IPS-NIHi11 (cell line): ENCODE measurements at places on chromosomes 5 and 9.

DNA sequence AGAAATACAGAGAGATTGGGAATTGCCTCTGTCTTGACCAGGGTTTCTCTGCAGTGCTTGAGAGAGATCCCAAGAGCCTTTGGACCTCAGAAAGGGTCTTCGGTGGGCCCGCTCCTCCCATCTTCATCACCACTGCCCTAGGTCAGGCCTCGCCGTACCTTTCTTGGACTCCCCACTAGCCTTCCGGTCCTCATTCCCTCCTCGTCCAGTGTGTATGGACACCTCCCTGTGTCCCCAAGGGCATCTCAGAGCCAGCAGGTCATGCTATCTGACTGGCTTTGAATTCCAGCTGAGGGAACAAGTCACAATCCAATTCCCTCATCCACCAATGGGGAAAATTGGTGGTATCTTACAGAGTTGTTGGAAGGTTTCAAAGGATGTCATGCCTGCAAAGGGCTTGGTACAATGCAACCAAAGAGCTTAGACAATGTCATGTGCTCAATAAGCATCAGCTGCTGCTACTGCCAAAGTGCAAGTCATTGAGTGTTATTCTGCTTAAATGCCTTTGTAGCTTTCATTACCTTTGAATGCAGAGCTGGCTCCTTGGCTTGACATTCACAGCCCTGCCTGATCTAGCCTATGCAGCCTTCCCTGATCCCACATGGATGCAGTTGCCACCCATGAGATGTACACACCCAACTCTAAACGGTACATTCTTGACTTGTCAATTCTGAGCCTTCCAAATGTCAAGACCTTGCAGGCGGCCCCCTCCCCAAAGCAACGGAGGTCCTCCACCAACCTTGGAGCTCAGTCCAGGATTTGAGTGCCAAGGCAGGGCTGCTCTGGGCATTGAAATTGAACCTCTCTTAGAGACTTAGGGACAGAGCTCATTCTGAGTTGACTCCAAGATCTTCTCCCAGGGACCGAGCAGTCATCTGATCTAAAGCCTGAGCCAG lies 58.0 kb downstream of the HRH2 start:
- no peak for DNase-seq

GRCh38 chr5:31049936-31050704 lies 143.4 kb upstream of the CDH6 start:
- peak; percentile 22 for DNase-seq

GRCh38 chr5:113382731-113383130 lies 52.1 kb downstream of the TSSK1B start:
- no peak for DNase-seq

DNA sequence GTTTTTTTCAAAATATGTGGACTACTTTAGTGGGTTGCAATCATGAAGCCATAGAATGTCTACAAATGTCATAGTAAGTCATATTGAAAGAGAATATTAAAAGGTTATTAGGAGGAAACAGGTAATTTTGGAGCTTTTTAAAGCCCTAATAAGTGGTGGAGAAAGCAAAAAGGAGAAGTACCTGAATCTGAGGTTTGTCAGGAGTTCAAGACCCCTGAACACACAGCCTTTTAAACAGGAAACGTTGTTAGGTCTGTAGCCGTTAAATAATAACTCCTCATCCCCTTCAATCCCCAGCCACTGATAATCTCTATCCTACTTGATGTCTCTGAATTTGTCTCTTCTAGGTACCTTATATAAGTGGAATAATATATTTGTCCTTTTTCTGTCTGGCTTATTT lies 51.1 kb downstream of the SPEF2 start:
- no peak for DNase-seq

DNA sequence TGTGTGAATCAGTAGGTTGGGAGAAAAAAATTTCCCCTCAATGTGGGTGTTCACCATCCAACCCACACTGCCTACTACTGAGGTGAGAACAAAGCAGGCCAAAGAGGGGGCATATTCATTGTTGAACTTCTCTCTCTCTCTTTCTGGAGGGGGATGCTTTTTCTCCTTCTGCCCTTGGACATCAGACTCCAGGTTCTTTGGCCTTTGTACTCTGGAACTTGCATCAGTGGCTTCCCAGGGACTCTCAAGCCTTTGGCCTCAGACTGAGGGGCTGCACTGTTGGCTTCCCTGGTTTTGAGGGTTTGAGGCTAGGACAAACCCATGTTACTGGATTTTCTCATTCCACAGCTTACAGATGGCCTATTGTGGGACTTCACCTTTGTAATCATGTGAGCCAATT lies 417.2 kb downstream of the ELAVL2 start:
- no peak for DNase-seq

DNA sequence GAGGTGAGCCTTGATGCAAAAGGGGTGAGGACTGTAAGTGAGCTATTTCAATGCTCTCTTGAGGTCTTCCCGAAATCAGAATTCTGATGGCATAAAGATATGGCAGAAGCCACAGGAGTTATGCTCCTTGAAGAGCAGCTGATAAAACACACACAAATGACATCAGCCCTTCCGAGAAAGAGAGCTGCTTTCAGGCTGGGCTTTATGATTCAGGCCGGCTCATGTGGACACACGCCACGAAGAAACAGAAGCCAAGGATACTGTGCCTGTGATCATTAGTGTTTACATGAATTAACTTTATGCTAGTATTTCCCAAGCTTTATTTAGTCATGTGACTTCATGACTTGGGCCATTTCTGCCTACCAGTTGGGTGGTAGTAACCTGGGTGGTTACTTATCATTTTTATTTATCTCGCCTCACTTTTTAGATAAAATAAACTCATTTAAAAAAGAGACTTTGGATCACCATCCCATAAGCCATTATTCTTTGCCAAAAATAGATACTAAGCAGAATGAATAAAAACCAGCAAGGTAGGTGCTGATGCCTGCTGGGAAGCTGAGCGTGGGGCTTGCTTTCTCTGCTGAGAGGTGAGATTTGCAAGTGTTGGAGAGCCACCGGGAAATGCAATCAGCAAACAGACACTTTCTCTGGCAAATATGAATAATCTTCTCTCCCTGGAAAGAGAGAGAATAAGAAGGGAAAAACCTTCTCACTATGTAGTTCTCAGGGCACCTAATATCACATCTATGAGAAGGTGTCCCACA lies 73.0 kb upstream of the SLC25A51 start:
- DNase-seq = no peak

- no peak for DNase-seq
Measured at GRCh38 chr9:137396634-137397367, 26.2 kb downstream of the EXD3 start.

DNA sequence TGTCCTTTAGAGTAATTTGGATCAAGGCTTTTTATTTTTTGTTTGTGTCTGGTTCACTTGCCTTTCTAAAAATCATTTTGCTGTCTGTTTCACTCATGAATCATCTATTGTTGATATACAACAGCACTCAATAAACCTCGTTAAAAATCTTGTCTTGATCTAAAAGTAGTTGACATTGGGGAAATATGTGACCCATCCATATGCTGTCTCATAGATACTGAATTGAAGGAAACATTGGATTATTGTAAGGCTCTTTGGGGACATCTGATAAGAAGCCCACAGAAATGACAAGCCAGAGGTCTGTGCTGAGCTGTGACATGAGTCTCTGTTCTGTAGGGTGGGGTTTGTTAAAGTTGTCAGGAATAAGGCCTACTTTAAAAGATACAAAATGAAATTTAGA lies 208.0 kb downstream of the PDZD2 start:
- DNase-seq = no peak

GRCh38 chr9:22452415-22453010 lies 5.9 kb downstream of the DMRTA1 start:
- DNase-seq = no peak

DNA sequence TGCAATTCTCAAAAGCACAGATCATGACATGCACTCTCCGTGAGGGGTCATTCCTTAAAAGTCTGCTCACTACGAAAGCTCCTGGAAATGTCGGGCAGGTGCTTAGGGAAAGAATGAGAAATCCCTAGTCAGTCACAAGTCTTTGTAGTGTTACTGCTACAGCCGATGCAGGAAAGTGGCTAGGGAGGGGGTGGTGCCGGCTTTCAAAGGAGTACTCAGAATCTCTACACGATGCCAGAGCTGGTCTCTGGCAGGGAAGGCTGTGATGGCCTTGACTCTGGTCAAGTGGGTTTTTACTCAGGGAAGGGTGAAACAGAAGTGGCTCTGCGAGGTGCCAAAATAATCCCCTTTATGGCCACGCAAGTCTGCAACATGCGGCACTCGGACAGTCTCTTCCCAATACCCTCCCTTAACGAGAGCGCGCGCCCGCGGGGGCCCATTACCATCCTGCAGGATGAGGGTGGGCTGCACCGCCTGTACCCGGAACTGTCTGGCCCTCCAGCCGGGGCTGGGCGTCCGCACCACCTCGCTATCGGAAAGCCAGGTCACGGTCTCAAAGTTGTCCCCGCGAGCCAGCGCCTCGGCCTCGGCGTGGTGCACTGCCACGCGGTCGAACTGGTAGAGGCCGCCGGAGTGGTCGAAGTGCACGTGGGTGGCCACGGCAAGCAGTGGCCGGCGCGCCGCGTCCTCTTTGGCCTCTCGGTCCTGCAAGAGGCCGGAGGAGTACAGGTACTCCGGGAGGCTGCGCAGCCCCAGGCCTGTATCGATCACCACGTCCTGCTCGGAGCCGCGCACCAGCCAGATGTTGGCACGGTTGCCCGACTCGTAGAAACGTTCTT lies 956 bp downstream of the MBLAC2 start:
- DNase-seq = peak; percentile 34

DNA sequence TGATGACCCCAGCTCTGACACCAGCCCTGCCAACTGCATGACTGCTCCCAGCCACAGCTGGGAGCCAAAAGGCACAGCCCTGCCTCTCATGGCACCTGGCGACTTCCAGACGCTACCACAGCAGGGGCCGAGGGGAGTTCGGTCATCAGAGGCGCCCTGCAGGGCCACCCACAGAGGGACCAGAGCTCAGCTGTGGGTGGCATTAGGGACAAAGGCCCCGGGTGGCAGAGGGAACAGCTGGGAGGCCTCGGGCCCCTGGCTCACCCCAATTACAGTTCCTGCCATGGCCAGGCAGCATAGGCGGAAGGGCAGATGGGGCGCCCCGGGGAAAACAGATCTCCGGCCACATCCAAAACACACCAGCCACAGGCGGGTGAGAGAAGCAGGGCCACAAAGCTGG lies 3.6 kb downstream of the SOHLH1 start:
- DNase-seq = no peak

DNA sequence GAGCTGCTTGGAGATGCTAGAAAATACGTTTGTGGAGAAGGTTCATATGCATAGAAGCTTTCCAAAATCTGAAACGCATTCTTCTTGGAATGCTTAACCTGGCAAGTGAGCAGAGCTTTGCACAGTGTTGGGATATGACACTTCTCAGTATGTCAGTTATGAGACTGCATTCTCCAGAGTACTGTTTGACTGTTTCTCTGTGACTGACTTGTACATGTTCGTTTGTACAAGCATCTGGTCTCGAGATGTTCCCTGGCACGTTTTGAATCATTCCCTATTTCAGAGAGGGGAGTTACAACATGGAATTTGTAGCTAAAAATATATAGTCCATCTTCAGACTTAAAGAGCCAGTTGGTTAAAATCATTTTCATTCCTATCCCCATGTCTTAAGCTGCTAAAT lies 272.4 kb downstream of the ARRDC3 start:
- DNase-seq = no peak

- no peak for DNase-seq
Measured at GRCh38 chr9:99004717-99005460, 61.2 kb downstream of the COL15A1 start.

- peak; percentile 90 for DNase-seq
Measured at GRCh38 chr9:131008909-131009618, at the start of gene LAMC3. TSS of gene LAMC3 (plus strand) at chr9:131009174. CDS start at chr9:131009215, 41 bp downstream.

- DNase-seq = no peak
Measured at GRCh38 chr9:125889112-125889475, 141.9 kb downstream of the PBX3 start.

- DNase-seq = no peak
Measured at GRCh38 chr5:132556153-132556762, 519 bp upstream of the RAD50 start.

DNA sequence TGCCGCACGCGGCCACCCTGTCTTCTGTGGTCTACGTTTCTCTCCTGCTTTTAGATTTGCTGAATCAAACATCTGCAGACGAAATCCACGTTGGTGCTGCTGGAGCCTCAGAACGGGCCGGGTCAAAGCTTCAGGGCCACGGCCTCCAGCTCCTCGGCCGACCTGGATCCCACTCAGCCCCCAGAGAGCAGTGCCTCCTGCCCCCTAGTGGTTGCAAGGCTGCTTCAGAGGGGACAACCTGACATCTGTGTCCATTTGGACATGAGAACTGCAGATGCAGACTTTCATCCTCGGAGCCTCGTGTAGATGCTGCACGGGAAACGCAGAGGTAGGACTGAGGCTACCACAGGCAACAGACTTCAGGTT lies 23.0 kb upstream of the SLC6A3 start:
- DNase-seq = peak; percentile 87

DNA sequence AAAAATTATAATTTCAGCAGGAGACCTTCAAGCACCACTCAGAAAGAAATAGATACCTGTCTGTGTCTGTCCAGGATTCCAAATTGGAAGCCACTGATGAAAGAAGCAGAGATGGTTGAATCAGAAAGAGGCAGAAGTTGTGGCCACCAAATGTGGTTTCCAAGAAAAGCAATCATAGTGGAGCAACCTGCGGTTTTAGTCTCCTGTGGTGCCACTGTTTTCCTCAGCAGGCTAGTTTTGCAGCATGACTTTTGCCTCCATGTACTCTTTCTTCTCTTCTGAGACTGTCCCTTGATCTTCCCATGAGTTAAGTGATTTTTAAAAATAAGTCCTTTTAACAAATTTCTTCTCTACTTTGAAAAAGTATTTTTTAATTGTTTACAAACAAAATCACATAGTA lies 535.8 kb downstream of the CYLC2 start:
- DNase-seq = peak; percentile 7

- no peak for DNase-seq
Measured at GRCh38 chr5:111968459-111968858, 211.5 kb upstream of the NREP start.

- no peak for DNase-seq
Measured at GRCh38 chr9:4769321-4770080, 23.2 kb upstream of the RCL1 start.

GRCh38 chr5:103340717-103341388 lies 82.3 kb downstream of the MACIR start:
- DNase-seq = no peak

DNA sequence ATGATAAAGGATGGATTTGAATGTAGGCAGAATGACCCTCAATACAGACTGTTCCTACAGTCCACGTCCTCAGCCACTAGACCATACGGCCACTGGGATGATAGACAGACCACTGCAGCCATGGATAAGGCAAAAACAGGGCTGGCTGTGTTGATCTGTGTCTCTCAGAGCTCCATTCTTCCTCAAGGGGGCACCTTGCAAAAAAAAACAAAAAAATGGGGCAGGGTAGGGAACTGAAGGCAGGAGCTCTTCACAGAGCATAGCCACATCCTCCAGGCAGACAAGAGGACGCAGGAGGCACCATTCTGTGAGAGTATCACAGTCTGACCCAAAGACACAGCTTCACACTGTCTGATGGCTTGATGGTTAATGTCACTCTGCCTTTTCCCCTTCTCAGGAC lies 61.2 kb upstream of the GABRP start:
- DNase-seq = peak; percentile 37

- no peak for DNase-seq
Measured at GRCh38 chr5:108747774-108748400, at the start of gene FER. TSS of gene FER (plus strand) at chr5:108747897. CDS start at chr5:108798183, 50,286 bp downstream.
